Activated CD8-positive, alpha-beta memory T cell treated with anti-CD3 and anti-CD28 coated beads, Interleukin-2, amount 50 U/mL, for 48 hours (primary cell): ENCODE measurements at places on chromosomes 3 and 15.
A peak's percentile ranks its signal among the peaks of the same experiment; 100 is the strongest.

DNA sequence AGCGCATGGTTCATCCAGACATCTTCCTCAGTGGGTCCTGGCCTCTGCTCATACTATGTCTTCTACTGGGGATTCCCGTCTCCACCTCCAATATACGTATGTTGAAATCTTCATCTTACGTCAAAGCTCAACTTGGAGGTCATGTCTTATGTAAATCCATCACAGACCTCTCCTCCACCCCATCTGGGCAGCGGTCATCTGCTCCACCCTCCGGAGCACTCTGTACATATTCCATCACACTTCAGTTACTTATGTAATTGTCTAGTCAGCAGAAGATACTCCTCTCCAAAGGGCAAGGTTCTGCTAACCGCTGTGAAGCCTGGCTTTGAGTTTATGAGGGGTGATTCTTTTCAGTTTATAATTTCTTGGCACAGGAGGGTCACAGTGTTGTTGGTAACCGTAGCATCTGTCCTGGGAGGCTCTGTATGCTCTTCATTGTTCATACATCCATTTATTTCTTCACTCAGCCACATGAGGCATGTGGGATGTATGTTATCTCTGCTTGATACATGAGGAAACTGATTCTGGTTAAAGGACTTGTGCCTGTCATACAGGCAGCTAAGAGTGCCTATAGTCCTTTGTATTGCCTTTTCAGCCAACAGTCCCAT, 22.1 kb downstream of the MAP2K1 start:
- DNase-seq = no peak

GRCh38 chr3:181425074-181425473, 286.7 kb upstream of the SOX2 start:
- no peak for DNase-seq

GRCh38 chr3:68972358-68972979, 40.1 kb upstream of the TAFA4 start:
- DNase-seq = peak; percentile 74

GRCh38 chr15:47409600-47409999, 307.7 kb upstream of the SEMA6D start:
- DNase-seq = no peak

GRCh38 chr15:65054333-65055200, 9.4 kb downstream of the SLC51B start:
- DNase-seq = peak; percentile 82

- DNase-seq = no peak
These were observed 33.4 kb upstream of the CHRM5 start for GRCh38 chr15:33934921-33935320.

GRCh38 chr15:24039683-24040082, 352.6 kb upstream of the NDN start:
- no peak for DNase-seq

DNA sequence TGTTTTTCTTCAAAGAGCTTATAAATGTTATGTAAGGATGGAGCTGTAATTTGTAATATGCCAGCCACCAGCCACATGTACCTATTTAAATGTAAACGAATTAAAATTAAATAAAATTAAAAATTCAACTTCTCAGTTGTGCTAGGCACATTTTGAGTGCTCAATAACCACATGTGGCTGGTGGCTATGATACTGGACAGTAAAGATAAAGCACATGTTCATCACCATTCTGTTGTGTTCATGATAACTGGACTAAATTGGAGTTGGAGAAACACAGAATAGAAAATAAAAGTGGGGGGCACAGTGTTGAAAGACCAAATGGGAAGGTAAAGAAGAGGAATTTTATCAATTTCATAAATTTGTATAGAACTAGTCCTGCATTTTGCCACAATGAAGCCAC, 49.8 kb upstream of the DAZL start:
- no peak for DNase-seq

- peak; percentile 73 for DNase-seq
These were observed 235.1 kb downstream of the UACA start for GRCh38 chr15:70528270-70528706.

DNA sequence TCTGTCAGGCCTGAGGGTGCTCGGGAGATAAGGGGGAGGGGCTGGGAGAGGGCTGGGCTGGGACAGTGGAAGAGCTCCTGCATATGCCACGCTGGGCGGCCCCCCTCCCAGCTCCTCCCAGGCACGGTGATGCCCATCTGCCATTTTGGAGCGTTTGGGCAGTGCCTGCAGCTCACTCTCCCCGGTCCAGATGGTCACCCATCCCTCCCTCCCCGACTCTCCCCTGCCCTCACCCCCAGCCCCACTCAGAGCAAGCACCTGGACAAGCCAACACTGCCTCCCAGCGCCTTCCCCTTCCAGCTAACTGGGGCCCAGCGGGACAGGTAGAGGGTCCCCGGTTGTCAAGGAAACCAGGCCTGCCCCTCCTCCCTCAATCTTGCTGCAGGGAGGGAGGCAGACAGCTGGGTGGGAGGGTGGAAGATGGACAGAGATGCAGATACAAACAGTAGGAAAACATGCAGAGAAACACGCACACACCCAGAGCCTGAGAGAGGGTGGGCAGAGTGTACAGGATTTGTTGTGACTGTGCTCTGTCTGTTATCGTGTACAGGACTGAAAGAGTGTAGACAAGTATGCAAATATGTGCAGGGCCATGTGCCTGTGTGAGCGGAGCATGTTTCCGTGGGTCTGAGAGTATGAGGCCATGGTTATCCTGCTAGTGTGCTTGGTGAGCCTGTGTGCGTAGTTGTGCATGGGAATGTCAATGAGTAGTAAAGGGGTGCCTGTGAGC, 17.5 kb upstream of the CORO2B start:
- peak; percentile 20 for DNase-seq

DNA sequence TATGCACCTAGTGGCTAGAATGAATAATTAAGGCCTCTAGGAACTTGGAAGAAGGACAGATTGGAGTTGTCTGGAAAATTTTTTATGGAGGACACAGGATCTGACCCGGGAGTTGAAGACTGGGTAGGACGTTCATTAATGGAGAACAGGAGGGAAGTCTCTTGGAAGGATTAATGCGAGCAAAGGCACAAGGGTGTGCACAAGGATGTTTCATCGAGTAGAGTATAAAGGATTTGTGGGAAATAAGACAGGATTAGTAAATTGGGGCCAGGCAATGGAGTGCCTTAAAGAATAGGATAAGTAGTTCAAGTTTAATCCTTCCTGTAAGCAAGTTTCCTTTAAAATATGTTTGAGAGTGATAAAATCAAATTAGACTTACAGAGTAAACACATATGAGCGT, 14.6 kb downstream of the LMOD3 start:
- no peak for DNase-seq

DNA sequence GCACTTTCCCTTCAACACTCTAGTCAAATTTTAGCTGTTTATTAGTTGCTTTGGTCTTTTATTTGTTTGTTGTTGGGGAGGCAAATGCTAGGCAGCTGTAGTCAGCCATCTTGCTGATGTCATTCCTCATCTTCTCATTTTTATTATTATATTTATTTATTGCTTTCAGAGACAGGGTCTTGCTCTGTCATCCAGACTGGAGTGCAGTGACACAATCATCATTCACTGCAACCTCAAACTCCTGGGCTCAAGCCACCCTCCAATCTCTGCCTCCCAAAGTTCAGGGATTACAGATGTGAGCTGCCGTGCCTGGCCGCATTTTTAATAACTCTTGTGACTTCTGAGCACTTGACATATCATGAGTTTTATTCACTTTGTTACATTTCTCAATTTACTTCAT, 441.4 kb downstream of the DIPK2A start:
- no peak for DNase-seq

DNA sequence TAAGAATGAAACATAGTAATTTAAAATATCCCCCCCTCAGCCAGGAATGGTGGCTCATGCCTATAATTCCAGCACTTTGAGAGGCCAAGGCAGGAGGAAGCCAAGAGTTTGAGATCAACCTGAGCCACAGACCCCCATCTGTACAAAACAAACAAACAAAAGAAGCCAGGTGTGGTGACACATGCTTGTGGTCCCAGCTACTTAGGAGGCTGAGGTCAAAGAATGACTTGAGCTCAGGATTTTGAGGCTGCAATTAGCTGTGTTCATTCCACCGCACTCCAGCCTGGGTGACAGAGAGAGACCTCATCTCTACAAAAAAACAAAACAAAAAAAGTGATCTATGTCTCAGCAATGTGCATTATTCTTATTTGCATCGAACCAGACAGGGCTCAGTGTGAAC, 800.8 kb downstream of the MCTP2 start:
- no peak for DNase-seq

DNA sequence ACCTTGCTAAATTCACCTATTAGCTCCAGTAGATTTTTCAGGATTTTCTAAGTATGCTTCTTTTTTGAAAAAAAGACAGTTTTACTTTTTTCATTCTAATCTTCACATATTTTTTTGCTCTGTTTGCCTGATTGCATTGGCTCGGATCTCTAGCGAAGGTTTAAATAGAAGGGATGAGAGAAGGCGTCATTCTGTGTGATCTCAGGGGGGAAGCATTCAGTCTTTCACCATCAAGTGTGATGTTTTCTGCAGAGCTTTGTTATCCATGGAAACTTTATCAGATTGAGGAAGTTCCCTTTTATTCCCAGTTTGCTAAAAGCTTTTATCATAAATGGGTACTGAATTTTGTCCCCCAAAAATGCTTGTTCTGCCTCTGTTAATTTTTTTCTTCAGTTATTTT, 120.3 kb downstream of the LRRK1 start:
- DNase-seq = no peak
